ENCODE measurements at places on chromosomes 16 and 17.

- DNase-seq: no peak
Measured at GRCh38 chr17:38852771-38853291, 690 bp downstream of the RPL23 start.

DNA sequence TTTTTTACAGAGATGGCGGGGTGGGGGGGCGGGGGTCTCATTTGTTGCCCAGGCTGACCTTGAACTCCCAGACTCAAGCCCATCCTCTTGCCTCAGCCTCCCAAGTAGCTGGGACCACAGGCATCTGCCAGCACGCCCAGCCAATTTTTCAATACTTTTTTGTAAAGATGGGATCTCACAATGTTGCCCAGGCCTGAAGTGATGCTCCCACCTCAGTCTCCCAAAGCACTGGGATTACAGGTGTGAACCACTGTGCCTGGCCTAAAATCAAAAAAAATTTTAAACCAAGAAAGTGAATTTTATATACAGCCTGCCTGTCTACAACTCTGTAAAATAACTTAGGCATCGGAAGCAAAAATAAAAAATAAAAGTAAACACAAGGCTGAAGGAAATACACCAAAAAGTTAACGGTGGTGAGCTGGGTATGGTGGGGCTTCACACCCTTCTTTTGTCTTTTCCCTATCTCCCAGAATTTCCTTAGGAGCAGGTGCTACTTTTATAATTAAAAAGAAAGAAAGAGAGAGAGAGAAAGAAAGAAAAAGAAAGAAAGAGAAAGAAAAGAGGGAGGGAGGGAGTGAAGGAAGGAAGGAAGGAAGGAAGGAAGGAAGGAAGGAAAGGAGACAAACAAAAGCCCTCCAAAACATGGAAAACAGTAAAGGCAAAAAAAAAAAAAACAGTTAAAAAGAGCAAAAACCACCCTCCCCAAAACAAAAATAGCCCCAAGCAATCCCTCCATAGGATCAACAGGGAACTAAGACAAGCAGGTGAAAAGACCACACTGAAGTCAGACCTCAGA is 51.4 kb downstream of the TBC1D16 start:
- DNase-seq: no peak

DNA sequence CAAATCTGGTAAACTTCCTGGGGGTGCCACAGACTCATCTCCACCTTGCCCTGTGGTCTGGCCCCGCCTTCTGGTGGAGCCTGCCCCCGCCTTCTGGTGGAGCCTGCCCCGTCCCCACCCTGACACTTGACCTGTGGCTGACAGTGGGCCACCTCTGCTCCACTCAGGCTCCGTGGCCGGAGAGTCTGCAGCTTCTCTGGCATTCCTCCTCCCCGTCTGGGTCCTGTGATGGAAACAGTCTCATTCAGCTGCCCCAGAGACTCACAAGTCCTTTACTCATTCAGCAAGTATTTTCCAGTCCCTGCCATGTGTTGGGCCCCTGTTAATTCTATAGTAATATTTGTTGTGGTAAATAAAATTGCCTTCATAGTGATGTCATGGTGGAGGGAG is 21.0 kb upstream of the G6PC1 start:
- no peak for DNase-seq

DNA sequence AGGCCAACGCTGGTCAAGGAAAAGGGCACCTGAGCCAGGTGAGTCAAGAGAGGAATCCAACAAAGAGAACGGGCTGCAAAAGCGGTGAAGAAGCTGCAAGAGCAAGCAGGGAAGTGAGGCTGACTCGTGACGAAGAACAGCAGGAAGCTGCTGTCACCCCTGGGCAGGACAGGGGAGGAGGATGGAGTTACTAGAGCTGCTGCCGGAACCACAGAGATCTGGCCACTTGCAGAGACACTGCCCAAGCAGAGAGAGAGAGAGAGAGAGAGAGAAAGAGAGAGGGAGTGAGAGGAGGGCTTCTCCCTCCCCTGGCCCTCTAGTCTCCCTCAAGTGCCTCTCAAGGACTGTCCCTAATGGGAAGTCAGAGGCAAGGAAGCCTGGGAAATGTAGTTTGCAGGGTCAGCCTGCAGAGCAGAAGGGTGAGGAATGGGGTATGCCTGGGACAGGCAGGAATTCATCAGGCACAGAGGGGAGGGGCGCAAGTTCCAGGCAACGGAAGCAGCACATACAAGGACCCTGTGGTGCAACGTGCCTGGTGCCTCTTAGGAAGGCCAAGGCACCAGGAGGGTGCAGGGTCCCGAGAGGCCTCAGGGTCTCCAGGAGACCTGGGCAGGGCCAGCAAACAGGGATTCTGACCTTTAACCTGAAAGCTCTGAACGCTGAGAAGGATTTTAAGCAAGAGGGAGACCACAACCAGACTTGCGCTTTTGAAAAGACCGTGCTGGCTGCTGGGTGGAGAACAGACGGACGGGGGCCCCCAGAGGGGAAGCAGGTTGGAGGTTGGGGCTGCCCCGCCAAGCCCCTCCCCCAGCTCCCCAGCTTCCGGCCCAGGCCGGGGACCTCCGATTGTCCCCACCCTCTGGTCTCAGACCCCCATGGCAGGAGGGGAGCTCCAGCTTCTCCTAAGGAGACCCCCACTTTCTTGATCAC is 45.8 kb upstream of the CIBAR2 start:
- DNase-seq: no peak

- DNase-seq: no peak
Measured at GRCh38 chr17:10899281-10899680, 61.4 kb upstream of the PIRT start.

GRCh38 chr17:29682054-29682453 is 59.3 kb upstream of the CORO6 start:
- DNase-seq: no peak

DNA sequence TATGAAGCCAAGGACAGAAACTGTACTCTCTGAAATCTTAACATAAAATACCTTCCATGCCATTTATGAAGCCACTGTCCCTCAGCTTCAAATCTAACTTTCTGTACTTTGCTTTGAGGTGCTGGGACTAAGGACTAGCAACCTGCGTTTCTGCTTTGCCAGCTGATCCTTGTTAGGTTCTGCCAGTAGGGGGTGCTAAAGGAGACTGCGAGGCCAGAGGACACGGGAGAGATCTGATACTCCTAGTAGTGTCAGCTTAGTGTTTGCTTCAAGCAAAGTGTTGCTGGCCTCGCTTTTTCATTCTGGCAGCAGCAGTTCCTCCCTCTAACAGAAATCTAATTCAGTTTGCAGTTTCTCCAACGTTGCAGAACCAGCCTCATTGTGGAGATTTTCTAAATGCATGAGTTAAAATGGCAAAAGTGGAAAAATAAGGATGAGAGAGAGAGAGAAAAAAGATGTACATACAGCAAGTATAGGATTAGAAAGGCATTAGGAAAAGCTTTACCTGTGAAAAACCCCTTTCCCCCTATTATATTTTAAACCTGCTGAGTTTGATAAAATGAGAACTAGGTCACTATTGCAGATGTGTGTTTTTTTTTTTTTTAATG is 297.5 kb downstream of the CA10 start:
- DNase-seq: no peak

- DNase-seq: no peak
Measured at GRCh38 chr17:76078860-76079534, at the start of gene ZACN. Gene ZACN, plus strand, starts transcription at chr17:76079182. Its CDS starts 83 bp downstream, at chr17:76079265.

- DNase-seq: no peak
Measured at GRCh38 chr16:59295993-59296736, 562.0 kb upstream of the GOT2 start.

DNA sequence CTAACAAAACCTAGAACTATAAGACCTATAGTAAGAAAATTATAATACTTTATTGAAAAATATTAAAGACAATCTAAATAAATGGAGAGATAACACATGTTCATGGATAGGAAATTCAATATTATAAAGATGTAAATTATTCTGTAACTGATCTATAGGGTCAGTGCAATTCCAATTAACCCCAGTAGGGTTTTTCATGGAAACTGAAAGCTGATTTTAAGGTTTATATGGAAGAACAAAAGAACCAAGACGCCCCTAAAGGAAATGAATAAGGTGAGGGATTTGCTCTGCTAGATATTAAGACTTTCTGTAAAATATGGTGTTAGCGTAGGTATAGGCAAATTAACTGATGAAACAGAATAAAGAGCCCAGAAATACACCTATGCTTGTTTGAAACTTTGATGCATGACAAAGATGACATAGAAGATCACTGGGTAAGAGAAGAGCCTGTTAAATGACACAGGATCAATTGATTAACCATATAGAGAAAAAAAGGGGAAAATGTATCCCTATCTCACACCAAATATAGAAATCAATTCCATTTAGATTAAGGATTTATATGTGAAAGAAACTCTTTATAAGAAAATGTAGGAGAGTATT is 3.0 kb downstream of the ICAM2 start:
- DNase-seq: no peak

DNA sequence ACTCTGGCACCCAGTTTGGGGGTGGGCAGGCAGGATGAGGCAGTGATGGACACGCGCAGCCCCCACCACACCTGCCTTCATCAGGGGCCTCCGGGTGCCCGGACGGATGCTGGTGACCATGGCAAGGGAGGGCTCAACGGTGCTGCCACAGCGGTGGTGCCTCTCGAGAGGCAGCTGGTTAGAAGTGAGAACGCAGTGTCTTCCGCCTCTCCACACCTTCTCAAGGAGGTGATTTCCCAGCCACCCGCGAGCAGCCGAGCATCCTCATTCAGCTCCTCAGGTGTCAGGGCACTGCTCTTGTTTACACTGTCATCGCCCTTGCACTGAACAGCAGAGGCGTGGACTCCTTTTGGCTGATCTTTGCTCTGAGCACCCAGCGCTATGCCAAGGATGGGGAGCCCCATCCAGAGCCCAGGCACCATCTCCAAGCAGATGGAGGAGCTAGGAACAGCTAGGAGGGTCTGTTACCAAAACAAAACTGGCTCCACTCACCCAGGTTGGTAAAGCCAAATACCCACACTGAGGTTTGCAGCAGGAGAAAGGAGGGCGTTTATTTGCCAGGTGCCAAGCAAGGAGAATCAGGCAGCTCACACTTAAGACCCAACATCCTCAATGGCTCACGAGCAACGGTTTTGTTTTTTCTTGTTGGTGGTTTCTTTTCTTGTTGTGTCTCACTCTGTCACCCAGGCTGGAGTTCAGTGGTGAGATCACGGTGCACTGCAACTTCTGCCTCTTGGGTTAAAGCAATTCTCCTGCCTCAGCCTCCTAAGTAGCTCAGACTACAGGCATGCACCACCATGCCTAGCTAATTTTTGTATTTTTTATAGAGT is 174.3 kb upstream of the TNRC6C start:
- DNase-seq: peak; percentile 61

GRCh38 chr17:40448213-40448638 is 5.0 kb downstream of the IGFBP4 start:
- no peak for DNase-seq

GRCh38 chr17:82103553-82104451 is 5.8 kb upstream of the FASN start:
- no peak for DNase-seq

DNA sequence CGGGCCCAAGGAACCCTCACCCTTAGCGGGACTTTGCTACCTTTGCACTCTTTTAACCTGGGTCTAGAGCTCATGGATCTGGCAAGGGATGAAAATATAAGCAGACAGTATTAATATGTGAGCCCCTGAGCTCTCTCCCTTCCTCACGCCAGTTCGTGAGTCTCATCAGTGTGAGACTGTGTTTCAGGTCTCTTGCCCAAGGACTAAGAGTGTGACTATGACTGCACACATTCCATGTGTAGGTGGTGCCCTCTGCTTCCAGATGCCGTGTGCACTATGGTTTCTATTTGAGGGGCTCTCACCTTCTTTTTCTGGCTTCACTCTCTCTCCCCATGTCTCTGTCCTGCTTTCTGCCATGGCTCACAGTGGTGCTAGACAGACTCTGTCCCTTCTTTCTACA is 40.5 kb downstream of the DHRS7B start:
- no peak for DNase-seq

DNA sequence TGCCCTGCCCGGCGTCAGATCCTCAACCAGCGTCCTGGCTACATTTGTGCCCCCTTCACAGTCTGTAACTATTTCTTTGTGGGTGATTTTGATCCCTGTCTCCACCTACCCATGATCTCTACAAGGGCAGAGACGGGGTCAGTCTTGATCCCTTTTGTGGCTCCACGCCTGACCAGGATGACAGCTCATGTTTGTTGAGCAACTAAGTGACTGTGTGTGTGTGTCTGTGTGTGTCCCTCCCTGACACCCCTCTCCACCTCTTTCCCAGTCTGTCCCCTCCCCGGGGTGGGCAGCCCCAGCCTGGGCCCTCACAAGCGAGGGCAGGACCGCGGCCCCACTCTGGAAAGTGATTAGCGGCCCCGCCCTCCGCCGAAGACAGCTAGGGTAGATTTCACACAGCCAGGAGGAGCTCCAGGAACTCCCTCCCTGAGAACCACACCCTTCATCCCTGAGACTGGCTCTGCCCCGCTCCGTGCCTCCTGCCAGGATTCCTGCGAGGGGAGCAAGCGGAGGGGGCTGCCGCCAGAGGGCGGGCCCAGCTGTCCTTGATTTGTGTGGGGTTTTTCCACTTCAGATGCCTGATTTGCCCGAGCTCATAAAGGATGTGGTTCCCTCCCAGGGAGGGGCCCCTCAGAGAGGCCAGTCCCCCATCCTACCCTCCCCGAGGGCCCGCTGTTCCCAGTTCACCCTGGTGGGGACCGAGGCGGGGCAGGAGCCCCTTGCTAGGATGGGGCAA is 5.3 kb upstream of the HS3ST6 start:
- DNase-seq: no peak

- no peak for DNase-seq
Measured at GRCh38 chr17:39782481-39782880, 44.7 kb downstream of the GRB7 start.

DNA sequence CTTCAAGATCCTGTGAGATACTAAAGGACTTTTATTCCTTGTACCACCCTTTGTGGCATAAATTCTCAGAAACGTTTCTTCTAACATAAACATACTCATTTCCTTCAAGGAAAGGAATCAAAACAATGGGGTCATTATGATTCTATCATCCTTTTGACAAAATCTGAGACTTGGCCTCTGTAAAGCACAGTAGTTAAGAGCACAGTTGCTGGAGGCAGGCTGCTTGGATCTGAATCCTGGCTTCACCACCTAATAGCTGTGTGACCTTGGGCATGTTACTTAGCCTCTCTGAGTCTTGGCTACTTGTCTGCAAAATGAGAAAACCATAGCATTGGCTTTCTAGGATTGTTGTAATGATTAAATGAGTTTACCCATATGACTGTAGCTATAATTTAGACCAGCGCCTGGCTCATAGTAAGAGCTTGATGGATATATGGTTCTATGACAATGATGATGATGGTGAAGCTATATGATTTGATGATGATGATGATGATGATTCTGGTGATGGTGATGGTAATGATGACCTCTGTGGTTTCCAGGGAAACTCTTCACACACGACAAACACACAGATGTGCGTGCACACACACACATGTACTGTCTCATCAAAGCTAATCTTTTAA is 6.1 kb upstream of the KRT31 start:
- no peak for DNase-seq

GRCh38 chr16:79434092-79434491 is 166.4 kb downstream of the MAF start:
- no peak for DNase-seq

DNA sequence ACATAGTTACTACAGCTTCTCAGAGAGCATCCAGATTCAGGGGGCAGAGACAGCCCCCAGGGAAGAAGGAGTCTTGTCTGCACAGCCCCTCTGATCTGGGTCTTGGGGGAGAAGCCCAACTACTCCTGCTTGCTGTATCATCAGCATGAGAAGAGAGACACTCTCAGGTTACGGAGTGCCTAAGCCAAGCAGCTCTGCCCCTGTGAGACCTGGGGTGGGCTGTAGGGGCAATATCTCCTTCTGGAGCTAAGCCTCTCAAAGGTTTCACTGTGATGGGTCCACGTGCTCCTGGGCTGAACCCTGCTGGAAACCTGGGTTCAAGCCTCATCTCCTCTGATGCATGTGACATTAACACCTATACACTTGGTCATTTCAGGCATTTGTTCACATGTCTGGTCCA is 123.2 kb downstream of the CPPED1 start:
- no peak for DNase-seq

All from activated CD4-positive, alpha-beta T cell treated with anti-CD3 and anti-CD28 coated beads, Interleukin-2, amount 50 U/mL, for 4 hours (primary cell).